ENCODE measurements at places on chromosomes 2 and 18.

- DNase-seq, result no peak
These were observed 330.1 kb downstream of the TDRD15 start for GRCh38 chr2:21453723-21454450.

GRCh38 chr2:223383315-223383714, 218.8 kb downstream of the SCG2 start:
- no peak for DNase-seq

GRCh38 chr2:65364986-65365733, 67.2 kb downstream of the SPRED2 start:
- DNase-seq, result no peak

DNA sequence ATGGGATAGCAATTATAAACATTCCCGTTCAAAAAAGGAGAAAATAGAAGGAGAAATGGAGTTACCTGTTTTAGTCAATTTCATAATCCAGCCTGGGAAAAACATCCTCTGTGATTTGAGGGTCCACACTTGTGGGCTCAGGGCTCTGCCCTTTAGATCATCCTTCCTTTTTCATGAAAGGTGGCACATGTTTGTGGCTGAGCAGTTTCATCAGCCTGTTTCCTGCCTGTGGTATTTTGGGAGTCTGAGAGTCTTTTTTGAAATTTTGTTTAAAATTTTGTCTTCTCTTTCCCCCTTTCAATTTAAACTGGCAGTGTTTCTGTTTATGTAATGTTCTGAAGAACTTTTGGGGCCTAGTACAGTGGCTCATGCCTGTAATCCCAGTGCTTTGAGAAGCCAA, 84.0 kb downstream of the KIAA1328 start:
- DNase-seq, result no peak

GRCh38 chr2:64972876-64973275, 16.3 kb upstream of the SLC1A4 start:
- no peak for DNase-seq

GRCh38 chr18:79030680-79031079, 38.5 kb upstream of the ATP9B start:
- DNase-seq, result no peak

DNA sequence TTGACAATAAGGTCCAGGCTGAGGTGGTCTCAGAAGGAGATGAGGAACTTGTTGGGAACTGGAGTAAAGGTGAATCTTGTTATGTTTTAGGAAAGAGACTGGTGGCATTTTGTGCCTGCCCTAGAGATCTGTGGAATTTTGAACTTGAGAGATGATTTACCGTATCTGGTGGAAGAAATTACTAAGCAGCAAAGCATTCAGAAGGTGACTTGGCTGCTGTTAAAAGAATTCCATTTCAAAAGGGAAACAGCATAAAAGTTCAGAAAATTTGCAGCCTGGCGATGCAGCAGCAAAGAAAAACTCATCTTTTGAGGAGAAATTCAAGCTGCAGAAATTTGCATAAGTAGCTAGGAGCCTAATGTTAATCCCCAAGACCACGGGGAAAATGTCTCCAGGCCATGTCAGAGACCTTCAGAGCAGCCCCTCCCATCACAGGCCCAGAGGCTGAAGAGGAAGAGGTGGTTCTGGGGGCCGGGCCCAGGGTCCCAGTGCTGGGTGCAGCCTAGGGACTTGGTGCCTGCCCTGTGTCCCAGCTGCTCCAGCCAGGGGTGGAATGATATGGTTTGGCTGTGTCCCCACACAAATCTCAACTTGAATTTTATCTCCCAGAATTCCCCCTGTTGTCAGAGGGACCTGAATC, 73.5 kb downstream of the FIGN start:
- no peak for DNase-seq

GRCh38 chr2:180328795-180329422, 321.8 kb upstream of the CWC22 start:
- DNase-seq, result no peak

- no peak for DNase-seq
These were observed 312.4 kb downstream of the DCC start for GRCh38 chr18:52652391-52652790.

DNA sequence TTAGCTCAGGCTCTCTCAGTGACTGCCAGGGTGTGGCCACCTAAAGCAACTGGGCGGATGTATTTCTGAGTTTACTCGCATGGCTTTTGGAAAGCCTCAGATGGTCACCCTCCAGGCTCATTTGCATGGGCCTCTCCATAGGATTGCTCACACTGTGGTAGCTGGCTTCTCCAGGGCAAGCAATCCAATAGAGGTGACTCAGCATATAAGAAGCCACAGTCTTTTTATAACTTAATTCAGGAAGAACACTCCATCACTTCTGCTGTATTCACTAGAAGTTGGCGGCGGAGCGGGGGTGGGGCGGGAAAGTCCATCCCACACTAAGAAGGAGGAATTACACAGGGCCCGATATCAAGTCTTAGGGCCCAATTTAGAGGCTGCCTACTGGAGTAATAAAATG, 3.6 kb upstream of the DOK6 start:
- DNase-seq, result no peak

DNA sequence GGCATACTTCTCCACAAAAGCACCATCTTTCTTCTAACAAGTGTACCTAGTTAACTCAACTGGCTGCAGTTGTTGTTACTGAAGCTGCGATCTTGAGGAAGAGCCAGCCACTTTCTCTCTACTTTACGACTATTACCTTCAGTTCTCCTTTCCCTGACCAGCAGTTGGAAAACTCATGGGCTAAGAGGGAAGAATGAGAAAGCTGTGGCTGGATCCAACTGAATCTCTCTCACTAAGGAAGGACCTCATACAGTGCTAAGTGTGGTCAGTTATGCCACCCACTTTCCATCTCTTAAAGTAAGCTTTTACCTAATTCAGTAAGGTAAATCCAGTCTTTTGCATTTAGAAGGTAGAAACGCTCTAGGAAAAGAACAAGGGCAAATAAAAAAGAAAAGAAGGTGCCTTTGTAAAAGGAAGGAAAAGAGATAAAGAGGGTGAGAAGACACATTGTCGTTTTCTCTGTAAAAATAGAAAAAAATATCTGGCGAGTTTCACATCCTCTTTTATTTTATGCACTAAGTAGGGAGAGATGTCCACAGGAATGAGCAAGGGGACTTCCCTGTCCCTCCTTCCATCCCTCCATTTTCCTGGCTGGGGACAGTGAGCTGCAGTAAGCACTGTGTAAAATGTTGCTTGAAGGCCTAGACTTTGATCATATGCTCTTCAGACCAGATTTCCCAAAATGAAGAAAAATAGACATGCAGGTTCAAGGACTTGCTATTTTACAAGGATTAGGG, 73.4 kb downstream of the PLEKHM3 start:
- DNase-seq, result no peak

- DNase-seq, result no peak
These were observed 41.4 kb downstream of the RFX8 start for GRCh38 chr2:101433465-101433864.

- DNase-seq, result no peak
These were observed 89.9 kb downstream of the UBE2E3 start for GRCh38 chr2:181070119-181070835.

GRCh38 chr2:68643011-68643873, at the start of gene PROKR1:
TSS of gene PROKR1 (plus strand) at chr2:68643579. CDS start at chr2:68645822, 2,243 bp downstream.
- DNase-seq, result no peak

- DNase-seq, result no peak
These were observed 830.8 kb upstream of the SLC39A10 start for GRCh38 chr2:194826241-194826640.

- DNase-seq, result no peak
These were observed 1.8 kb downstream of the IL18RAP start for GRCh38 chr2:102424754-102425153.

DNA sequence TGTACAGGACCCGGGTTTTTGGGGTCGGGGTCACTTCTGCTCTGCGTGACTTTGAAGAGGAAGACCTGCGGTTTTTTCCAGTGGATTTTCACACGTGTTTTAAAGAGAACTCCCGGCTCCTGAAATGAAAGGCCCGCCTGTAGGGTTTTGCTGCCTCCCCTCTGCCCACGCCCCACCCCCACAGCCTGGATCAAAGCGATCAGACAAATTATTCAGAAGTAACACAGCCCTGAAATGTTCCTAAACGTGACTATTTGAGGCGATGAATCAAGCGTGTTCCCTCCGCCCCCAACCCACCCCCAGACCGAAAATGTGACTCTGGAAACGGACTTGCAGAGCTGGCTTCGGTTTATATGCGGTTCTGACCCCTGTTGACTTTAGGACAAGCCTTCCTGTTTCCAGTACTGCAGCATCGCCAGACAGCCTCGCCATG, 28.7 kb upstream of the SMIM21 start:
- no peak for DNase-seq

GRCh38 chr18:47036927-47037578, 1.6 kb upstream of the ELOA2 start:
- no peak for DNase-seq

DNA sequence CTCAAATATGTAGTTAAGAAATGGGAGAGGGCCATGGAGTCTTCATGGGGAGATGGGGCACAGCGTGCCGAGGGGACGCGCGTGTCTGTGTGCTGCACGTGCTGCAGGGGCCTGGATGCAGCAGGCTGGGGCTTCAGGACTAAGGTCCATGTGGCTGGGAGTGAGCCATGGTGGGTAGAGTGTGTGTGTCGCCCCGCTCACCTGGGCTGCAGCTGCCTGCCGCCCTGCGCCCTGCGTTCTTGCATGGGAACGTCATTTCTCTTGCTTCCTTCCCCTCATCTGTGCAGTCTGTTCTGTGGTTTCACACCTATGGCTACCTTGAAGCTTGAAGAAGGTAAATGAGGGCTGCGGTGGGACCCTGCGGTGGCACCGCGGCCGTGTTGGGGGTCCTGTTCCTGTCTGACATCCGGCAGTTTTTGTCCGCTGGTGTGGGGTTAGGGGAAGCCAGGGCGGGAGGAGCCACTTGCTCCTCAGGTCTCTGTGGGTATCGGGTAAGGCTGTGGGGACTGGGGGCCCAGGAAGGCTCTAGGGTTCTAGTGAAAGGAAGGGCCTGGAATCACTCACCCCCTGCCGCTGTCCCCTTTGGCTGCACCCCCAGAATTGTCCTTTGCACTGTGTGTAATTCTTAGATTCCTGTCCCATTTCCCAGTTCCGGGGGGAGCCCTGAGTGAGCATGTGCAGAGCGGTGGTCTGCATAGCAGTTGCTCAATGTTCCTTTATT, 54.1 kb upstream of the HS6ST1 start:
- DNase-seq, result no peak

DNA sequence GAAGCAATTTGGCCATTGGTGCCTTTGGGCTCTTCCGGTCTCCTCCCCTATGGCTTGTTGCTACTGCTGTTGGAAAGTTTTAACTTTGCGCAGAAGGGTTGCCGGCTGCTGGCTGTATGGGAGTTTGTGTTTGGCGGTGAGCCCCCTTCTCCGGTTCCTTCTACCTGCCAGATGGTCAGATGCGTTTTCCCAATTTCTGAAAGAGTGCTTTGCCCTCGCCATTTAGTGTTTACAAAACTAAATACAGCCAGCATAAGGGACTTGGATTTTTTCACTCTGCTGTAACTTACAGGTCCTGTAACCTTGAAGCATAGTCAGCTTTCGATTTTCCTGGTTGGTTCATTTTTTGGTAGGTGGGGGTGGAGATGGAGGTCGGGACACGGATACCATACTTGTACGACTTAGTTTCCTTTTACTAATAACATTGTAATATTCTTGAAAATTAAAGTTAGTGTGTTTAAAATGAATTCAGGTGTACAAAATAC, 604 bp downstream of the COQ10B start:
- DNase-seq, result no peak

DNA sequence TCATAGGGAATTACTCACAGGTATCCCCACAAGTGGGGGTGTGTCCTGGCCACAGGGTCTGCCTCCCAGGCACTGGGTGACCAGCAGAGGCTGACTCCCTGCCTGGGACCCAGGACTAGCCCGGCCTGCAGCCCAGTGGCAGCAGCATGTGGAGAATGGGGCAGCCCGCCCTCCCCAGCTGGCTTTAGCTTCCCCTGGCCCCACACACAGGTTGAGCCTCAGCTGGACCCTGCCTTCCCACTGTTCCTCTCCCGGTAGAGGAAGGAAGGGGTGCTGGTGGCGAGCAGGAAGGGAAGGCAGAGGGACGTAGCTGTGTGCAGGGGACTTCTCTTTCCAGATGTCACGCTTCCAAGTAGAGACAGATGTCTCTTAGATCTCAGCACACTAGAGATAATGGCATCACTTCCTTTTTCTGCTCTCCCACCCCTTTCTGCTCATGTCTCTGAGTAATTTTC, 51.4 kb downstream of the EMILIN2 start:
- no peak for DNase-seq

DNA sequence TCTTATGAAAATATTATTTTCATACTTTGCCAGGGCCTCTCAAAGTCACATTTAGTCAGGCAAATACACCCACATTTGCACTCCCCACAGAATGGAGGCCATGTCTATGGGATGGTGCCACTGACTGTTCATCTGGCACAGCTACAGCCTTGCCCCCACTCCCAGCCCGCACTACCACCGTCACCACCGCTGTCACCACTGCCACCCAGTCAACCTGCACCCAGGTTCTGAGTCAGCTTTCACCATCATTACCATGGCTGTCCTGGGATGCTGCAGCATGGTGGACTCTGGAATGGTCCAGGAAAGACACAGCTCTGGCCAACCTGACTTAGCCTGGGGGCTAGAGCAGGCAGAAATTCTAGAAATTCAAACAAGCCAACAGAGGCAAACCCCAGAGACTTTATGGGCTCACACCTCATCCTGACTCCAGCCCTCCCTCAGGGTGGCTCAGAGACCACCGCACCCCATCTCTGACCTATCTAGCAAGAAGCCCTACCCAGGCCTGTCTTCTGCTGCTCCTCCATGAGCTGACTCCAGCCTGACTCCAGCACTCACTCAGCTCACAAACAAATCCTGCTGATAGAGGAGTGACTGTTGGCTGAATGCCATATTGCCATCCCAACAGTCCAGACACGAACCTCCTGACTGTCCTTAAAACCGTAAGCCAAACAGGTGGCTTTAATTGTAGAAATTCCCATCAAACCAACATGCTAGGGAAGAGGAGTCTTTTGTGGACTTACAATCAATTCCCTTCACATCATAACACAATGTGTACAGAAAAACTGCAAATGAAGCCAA, 28.0 kb downstream of the DNER start:
- no peak for DNase-seq

DNA sequence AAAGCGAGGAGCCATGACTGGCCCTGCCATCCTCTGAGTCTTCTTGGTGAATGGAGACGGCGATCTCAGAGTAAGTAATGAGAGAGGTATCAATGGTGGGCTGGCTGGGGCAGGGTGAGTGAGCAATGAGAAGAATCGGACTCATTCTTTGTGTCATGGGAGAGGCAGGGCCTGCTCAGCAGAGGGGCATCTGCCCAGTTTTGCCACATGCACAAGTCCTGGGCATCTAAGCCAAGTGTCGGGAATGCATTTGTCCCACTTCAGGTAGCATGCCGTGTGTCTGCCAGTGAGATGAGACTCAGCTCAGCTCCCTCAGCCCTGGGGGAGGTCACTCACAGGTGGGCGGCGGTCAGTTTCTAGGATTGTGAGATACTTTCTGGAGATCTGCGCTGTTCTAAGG, 791.0 kb upstream of the RAB6C start:
- no peak for DNase-seq

- no peak for DNase-seq
These were observed 43.1 kb upstream of the CHN1 start for GRCh38 chr2:175048275-175048674.

DNA sequence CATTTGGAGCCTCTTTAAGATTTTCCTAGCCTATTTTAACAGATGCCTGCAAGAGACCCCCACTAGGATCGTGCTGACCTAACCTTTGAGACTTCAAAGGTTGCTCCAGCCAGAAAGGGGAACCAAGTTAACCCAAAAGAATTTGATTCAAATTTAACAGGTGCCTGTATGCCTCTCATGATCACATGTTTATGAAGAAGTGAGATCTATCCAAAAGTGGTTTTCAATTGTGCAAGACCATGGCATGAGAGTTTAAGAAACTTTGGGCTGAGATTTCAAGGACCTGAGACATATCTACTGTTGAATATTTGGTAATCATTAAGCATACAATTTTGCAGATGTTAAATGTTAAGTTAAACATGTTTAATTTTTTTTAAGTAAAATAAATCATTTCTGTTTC, 1.3 kb upstream of the RSAD2 start:
- DNase-seq, result no peak
